ENCODE measurements at places on chromosomes 3 and 15. TPM values are rescaled to one million over a fixed set of nuclear protein-coding genes. Genes with fewer than 3 reads are reported as not detected.

ZMYND10 gene
- polyA plus RNA-seq = 4.1 TPM

FEZF2 gene
- polyA plus RNA-seq = not detected

UQCRC1 gene
- 294 TPM for polyA plus RNA-seq

RETNLB gene
- not detected for polyA plus RNA-seq

CD276 gene
- polyA plus RNA-seq = 163 TPM

SPSB4 gene
- polyA plus RNA-seq = 14.1 TPM

IMPG2 gene
- 0.41 TPM for polyA plus RNA-seq

DISP2 gene
- polyA plus RNA-seq = 0.51 TPM
